Temporal lobe (tissue), 4 donors: ENCODE measurements at places on chromosomes 4 and X. TPM values are rescaled to one million over a fixed set of nuclear protein-coding genes. Genes with fewer than 3 reads are reported as not detected.

Gene SOD3
- total RNA-seq: under 0.01 TPM

Gene SSX2
- total RNA-seq: not detected

Gene RHOXF2B
- total RNA-seq: not detected

Gene ZFP42
- total RNA-seq: not detected

Gene MAGEB17
- 0.25 TPM for total RNA-seq

Gene PAGE1
- 0.49 TPM for total RNA-seq

Gene RTL9
- total RNA-seq: 0.25 TPM

Gene TADA2B
- total RNA-seq: 17.0 TPM

Gene THAP6
- 14.8 TPM for total RNA-seq

Gene KCNIP4
- 7.1 TPM for total RNA-seq

Gene TRAPPC2
- 41.6 TPM for total RNA-seq

Gene GAB3
- 0.74 TPM for total RNA-seq

Gene GBA3
- under 0.01 TPM for total RNA-seq

Gene MAGEA2B
- not detected for total RNA-seq

Gene GABRQ
- 1.2 TPM for total RNA-seq

Gene PGAM4
- total RNA-seq: not detected

Gene PAK3
- 85.8 TPM for total RNA-seq

Gene ACE2
- total RNA-seq: 0.49 TPM

Gene SHROOM2
- total RNA-seq: 17.9 TPM

Gene COX7B2
- total RNA-seq: not detected

Gene GJB1
- total RNA-seq: under 0.01 TPM

Gene LEF1
- total RNA-seq: 7.1 TPM
